ENCODE measurements at places on chromosomes 1 and 21.

DNA sequence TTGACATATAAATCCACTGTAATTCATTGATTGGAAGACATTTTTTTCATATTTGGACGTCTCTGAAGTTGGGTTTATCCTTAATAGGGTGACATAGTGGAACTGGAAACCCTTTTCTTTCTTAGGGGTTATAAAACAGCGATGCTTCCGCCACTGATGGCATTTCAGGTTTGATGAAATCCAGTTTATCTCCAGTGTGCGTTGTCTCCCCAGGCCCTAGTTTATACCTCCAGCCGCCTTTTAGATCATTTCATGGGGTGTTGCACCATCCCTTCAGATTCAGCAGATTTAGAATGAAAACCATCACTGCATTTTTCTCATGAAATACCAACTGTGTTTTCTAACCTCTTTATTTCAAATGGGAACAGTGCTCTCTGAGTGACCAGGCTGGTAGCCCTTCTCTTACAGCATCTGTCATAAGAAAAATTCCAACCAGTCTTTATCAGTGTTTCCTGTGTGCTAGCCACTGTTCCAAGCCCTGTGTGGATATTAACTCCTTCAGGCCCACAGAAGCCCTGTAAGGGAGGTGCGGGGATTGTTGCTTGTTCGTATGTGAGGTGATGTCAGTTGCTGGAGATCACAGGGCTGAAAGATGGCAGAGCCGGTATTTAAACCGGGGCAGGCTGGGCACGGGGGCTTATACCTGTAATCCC lies 19.0 kb downstream of the H6PD start:
- no peak for DNase-seq

- no peak for DNase-seq
Measured at GRCh38 chr1:9037476-9038337, 11.5 kb upstream of the SLC2A7 start.

- peak; percentile 60 for DNase-seq
Measured at GRCh38 chr21:33308586-33309490, 15.9 kb upstream of the IFNAR1 start.

DNA sequence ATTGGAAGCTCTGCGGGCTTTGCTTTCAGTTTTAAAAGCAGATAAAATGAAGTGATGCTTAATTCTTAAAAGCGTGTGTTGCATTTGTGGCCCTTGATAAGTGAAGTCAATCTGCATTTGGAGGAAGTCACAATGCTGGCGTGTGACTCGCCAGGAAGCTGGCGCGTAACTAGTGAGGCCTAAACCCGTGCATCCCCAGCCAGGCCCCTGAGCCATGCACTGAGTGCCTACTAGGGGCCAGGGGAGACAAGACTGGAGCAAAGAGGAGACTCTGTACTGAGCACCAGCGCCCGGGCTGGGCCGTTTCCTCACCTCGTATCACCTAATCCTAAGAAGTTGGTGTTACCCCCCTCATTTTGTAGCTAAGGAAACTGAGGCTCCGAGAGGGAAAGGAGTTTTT lies 4.6 kb upstream of the DDOST start:
- DNase-seq = no peak

DNA sequence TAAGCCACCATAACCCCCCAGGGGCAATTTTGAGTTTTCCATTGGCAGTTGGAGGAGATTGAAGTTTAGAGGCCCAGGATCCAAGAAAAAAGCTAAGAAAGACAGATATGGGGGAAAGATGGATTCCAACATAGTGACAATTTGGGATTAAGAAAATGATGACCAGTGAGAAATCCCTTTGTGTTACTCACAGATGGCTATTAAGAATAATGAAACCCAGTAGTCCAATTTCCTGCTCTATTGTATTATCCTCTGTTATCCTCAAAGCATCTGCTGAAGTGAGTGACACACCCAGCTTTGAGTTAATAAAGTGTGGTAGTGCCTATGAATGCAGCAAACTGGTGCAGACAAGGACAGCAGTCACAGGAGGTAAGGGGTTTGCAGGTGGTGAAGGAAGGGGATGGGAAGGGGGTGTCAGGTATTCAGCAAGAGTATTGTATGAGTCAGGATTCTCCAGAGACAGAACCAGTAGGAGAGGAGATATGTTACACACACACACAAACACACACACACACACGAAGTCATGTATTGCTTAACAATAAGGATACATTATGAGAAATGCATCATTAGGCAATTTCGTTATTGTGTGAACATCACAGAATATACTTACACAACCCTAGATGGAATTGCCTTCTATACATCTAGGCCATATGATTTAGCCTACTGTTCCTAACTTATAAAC lies 112.4 kb upstream of the VANGL1 start:
- no peak for DNase-seq

DNA sequence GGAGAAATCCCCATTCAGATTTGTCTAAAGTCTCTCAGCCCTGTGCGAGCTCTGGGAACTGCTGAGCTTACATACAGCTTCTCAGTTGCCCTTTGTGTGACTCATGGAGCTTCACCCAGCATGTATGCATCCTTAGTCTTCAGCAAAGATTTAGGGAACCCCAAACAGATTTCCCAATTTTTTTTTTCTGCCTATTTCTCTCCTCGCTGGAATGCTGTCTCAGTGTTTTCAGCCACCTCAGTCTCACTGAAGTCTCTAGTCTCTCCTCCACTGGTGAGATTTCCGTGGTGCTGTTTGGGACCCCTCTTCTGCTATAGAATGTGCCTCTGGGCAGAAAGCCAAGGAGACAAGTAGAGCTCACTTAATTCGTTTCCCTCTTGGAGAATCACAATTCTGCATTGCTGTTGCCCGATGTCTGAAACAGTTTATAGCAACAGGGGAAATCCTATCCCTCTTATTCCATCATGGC lies 28.1 kb upstream of the TXLNA start:
- DNase-seq = no peak

DNA sequence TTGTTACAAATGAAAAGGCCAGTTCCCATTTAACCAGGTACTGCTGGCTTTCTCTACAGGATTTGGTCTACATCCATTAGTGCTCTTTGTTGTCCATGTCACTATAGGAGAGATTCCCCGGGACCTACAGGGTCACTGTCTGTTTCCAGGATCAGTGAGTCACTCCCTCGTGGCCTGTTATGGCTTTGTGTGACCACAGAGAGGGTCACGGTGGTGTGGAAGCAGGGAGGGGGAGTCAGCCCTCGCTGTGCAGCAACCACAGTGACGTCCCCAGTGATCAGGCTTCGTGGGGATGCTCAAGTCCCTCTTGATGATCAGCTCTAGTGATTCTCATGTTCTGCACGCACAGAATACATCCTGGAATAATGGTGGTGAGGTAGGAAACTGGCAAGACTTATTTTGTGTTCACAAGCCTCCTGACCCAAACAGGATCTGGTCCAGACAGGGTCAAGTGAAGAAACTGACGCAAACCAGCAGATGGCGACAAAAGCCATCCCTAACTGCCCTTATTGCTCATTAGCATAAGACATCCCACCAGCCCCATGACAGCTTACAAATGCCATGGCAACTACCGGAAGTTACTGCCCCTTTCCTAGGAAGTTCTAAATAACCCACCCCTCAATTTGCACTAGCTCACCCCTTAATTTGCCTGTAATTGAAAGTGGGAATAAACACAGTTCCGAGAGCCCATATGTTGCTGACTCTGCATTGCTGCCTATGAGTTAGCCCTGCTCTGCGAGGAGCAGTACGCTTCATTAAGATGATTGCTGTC lies 98.5 kb downstream of the DISC1 start:
- no peak for DNase-seq

DNA sequence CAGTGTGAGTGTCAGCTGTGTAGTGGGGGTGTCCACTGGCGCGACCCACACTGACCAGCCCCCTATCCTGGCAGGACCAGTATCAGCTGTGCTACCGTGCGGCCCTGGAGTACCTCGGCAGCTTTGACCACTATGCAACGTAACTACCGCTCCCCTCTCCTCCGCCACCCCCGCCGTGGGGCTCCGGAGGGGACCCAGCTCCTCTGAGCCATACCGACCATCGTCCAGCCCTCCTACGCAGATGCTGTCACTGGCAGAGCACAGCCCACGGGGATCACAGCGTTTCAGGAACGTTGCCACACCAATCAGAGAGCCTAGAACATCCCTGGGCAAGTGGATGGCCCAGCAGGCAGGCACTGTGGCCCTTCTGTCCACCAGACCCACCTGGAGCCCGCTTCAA lies 28.1 kb upstream of the KDM4A start:
- no peak for DNase-seq

DNA sequence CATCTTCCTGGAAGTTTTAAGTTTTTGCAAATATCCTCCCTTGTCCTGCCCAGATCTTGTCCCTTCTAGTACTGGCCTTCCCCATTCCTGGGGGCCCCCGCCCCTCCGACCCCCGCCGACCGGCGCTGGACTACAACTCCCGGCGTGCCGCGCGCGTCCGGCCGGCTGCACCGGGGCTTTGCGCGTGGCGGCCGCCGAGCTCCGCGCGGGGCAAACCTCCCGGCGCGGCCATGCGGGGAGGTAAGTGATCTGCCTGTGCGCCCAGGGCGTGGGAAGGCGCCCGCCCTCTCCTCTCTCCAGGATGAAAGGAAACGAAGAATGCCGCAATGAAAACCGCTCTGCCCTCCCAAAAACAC lies 3.2 kb upstream of the SAMD13 start:
- DNase-seq = peak; percentile 46

DNA sequence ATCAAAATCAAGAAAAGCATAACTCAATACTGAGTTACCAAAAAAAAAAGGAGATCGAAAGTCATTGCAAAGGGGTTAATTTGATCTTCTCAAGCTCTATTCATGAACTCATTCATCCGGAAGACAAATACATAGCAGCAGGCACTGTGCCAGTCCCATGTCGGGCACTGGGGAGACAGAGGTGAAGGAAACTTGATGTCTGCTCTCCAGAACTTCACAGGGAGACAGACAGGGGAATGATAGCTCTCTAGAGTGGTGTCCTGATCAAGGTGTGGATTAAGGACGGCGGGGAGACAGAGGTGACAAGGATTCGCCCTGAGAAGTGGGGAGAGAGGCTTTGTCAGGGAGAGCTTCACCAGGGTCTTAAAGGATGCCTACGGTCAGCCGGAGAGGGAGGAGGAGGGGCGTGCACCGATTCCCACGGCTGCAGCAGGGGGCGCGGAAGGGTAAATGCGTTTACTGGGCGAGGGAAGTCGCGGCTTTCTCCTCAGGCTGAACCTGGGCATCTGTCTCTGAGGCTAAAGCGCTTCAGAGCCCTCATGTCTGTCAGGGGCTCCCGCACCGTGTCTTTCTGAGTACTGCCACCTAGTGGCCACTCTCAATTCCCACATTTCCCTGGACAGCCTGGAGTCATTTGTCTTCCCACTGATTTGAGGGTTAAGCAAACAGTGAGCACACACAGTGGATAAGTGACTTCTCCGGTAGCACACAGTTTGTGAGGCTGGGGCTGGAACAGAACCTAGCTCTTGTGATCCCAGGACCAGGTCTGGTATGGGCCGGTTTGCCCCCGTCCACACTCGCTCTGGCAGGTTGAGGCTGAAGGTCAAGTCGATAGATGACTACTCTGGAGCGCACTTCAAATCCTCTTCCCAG lies 152.8 kb downstream of the TENT5C start:
- peak; percentile 55 for DNase-seq

GRCh38 chr1:85616364-85616705 lies 35.8 kb downstream of the CCN1 start:
- no peak for DNase-seq

DNA sequence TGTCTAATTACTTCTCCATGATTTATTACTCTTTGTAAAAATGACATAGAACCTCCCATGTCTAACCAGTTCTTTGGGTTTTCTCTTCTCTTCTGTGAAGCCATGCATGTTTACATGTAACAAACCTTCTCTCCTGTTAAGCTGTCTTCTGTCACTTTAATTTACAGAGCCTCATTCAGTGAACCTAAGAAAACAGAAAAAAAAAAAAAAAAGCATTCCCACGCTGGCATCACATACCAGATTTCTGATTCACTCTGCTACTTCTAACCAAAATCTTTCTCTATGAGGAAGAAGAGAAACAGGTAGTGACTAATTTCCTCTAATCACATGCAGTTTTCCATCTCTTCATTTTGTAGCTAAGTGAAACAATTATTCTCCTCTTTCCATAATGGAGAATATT lies 141.4 kb upstream of the CXADR start:
- no peak for DNase-seq

DNA sequence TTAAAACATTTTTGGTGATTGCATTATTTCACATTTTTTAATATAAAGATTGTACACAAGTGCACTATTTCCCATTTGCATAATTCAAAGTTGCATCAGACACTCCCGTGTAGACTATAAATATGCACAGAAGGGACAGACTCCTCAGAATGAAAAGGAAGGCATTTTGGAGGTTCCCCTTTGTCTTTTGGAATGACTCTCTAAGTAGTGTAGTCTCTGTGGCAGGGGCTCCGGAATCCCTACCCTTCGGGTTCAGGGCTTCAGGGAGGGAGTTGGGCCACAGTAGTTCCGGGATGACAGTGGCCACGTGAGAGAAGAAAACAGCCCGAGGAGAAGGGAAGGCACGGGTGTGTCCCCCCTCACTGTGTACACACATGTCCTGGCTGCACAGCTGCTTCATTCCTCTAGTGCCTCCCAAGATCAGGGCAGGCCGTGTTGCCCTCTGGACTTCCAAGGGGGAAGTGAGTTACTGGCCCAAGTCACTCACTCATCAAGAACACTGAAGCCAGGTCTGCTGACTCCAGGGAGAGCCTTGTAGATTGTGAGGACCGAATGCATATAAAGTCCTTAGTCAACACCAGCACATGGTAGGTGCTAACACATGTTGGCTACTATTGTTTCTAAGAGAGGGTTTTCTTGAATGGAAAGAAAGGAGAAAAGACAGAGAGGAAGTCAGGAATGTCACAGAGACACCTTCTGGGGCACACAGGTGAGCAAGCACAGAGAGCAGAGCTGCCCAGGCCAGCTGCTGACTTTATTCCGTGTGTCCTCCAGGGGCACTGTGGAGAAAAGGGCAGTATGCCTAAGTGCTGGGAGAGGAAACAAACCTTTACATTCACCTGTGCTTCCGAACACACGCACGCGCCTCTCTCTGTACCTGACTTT lies 39.8 kb downstream of the LHX4 start:
- DNase-seq = no peak

DNA sequence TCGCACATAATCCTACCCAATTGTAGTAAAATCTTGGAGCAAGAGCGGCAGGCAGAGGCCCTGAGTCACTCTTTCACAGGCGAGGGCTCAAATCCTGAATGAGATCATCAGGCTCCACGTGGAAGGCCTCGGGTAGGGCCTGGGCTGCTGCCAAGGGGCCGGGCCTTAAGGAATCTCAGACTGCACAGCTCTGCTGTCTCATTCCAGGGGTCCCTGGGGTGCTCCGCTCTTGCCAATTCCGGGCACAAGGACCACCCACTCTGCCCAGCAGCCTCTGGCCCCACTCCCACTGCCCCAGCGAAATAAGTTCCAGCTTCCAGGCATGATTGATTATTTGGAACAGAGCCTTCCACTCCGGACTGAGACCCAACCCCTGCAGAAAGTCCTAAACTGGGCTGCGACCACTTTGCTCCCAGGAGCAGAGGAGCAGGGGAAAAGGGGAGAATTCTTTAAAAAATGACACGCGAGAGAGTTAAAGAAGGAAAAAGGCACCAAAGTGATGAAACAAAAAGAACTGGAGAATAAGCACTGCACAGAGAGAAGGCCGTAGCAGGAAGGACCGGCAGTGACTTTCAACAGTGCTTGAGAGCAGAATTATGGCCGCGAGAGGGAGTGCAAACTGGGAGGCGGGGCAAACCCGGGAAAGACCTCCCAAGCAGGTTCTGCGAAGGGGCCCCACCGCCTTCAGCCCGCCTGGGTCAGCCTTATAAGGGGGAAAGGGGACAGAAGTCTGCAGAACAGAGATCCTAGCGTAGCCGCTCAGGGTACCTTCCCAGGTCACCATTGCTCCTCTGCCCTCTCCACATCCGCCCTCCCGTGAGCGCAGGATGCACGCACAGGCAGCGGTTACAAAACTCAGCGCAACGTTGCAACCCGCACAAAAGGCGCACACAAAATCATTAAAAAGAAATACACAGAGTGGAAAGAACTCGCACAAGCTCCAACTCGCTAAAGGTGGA lies 2.0 kb downstream of the ADAMTS1 start:
- DNase-seq = peak; percentile 55
